Suprapubic skin (tissue), 4 donors: ENCODE measurements at places on chromosomes 6 and 20. TPM values are rescaled to one million over a fixed set of nuclear protein-coding genes. Genes with fewer than 3 reads are reported as not detected.

DNA sequence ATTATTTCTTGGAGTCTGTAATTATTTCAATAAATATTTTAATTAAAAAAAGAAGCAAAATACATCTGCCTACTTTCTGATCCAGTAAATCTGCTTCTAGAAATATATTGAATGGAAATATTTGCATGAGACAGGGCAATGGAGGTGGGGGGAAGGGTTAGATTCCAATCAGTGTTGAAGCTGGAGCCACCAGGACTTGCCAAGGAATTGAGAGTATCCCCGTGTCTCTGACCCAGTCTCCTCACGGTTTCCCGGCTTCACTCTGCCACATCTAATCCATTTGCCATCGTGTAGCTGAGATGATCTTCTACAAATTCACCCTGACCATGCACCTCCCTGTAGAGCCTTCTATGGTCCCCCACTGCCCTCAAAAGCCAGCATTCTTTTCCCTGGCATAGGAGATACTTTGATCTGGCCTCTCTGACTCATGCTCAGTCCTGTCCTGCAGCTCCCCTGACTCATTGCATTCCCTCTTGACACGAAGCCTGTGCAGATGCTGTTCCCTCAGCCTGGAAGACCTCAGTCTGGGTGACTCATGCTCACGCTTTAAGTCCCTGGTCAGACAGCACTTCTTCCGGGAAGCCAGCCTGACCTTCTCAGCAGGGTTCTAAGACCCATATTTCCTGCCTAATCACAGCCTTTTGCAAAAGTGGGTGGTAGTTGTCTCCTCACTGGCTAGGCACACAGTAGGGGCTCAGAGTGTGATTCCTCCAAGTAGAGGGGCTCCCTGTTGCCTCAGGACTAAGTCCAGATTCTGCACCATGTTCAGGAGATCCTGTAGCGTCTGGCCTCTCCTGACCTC lies 23.0 kb upstream of the FKBP1A start:
- DNase-seq = no peak

DNA sequence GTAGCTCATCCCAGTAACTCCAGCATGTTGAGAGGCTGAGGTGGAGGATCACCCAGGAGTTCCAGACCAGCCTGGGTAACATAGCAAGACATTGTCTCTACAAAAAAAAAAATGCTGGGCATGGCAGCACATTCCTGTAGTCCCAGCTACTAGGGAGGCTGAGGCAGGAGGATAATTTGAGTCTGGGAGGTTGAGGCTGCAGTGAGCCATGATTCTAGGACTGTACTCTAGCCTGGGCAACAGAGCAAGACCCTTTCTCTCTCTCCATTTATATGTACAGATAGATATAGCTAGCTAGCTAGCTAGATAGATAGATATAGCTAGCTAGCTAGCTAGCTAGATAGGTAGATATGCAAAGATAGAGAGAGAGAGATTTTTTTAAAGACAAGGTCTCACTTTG lies 20.4 kb downstream of the ILRUN start:
- no peak for DNase-seq

DNA sequence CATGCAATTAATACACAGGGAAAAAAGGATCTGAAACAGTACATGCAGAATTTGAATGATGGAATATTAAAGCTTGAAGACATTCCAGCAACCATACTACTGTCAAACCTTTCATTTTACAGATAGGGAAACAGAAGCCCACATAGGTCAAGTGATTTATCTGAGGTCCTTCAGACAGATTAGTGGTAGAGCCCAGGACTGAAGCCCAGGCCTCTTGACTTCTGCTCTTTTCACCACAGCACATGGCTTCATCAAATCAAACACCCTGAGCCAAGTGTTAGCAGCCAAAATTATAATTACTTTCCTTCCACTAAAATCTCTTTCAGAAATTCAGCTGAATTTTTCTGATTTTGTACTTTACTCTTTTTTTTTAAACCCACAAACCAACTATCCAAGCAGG lies 435.6 kb upstream of the RUNX2 start:
- no peak for DNase-seq

- DNase-seq = no peak
Measured at GRCh38 chr6:168417191-168417590, 23.8 kb upstream of the SMOC2 start.

DNA sequence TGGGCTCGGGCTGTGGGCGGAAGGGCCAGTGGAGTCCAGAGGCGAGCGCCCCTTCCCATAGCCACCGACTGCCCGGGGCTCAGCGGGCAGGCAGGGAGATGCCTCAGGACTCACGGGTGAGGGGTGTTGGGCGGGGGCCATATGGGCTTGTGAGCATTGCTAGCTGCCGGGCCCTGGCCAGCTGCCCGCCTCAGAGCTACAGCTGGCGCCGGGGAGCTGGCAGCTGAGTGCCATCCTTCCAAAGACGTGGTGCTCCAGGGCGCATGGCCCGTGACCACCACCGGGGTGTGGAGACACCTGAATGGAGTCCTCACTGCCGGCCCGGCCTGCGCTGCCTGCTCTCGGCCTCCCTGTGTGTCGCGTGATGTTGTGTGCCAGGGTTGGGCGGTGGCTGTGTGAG lies 10.6 kb upstream of the RBBP8NL start:
- no peak for DNase-seq

DNA sequence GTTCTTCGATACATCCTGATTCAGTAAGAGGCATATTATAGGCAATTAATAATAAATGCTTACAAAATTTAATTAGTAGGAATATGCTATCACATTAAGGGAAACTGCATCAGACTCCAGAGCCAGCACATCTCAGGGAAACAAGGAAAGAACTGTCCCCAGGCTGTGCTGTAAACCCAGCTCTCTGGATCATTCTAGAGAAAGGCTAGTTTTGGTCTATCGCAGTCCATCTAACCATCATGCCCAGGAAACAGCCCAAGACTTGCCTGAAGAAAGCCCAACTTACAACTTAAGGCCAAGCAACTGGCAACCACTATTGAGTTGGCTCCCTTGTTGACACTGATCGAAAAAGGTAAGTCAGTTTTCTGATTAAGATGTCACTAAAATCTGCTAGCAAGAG lies 11.3 kb downstream of the MAP3K5 start:
- no peak for DNase-seq

DNA sequence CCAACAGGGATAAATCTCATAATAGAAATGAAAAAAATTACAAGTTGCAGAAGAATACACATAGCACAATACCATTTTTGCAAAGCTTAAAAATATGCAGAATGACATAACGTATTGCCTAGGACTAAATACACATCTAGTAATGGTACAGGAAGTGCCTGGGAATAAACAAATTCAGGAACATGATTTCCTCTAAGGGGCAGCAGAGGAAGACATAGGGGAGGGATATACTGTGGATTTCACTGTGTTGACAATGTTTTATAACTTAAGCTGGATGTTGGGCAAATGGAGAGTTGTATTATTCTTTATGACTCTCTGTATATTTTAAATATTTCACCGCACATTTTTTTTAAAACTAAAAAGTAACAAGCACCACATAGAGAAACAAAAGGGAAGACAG lies 5.6 kb upstream of the GLO1 start:
- no peak for DNase-seq

GRCh38 chr6:117961301-117961700 lies 54.2 kb downstream of the SLC35F1 start:
- DNase-seq = no peak

- no peak for DNase-seq
Measured at GRCh38 chr6:16228709-16229665, 9.4 kb upstream of the GMPR start.

- DNase-seq = no peak
Measured at GRCh38 chr6:113662688-113663333, 194.3 kb upstream of the MARCKS start.

DNA sequence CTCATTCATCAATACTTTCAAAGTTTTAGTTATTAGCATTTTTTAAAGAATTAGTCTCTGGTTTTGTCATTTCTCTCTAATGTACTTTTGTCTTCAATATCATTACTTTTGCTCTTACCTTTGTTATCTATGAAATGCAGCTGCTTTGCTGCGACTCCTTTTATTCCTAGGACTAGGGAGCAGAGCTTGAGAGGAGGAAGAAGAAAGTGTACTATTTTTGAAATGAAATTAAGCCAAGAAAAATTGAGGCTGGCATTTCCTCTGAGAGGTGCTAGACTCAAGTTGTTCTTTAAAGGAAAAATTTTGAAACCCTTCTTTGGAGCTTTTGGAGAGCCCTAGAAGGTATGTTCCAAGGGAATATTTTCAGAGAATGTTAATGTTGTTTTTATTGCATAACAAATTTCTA lies 48.3 kb upstream of the MRAP2 start:
- DNase-seq = no peak

DNA sequence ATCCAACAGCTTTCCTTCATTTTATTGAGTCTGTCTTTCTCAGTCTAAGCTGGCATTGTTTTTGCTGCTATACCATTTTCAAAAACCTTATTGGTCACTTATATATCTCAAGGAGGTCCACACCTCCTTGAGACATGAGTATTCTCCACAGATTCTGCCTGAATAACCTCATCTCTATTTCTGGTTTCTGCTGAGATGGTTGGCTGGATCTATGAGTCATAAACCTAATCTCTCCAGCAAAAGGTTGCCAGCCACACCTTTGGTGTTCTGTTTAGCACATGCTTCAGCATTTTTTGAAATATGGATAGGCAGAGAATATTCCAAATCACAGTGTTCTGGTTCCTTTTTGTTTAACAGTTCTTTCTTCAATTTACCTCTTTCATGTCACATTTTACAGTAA lies 40.8 kb upstream of the TMEM244 start:
- no peak for DNase-seq

DNA sequence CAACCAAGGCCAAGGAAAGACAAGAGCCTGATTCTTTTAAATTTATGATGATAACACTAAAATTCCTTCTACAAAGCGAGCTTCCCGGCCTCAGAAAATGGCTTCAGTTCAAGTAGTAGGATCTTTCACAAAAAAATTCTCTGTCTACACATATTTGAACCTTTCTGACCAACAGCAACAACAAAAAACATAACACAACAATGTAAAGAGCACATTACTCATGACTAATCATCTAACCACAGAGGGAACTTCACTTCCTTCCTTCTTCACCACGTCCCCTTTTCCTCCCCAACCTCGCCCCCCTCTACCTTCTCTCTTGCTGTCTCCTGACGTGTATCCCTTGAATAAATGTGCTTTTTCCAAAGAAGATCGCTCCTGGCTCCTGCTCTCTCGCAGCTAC lies 228.2 kb downstream of the MYLK4 start:
- no peak for DNase-seq

DNA sequence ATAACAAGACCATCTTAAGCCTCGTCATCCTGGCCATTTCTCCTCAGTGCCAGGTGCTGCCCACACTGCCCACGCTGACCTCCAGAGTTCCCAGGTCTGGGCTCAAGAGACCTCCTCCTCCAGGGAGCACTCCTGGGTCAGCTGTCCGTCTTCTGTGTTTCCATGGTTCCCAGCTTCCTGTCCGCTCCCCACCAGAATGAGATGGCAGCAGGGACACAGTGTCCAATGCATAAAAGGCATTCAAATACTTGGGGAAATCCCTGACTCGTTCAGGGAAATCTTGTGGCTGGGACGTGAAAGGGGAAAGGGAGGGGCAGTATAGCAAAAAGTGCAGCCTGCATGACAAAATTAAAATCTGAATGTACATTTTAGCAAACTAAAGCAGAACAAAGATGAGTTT lies 54.3 kb downstream of the SLC23A2 start:
- DNase-seq = no peak

GRCh38 chr6:6716998-6717763 lies 128.7 kb downstream of the LY86 start:
- no peak for DNase-seq

DNA sequence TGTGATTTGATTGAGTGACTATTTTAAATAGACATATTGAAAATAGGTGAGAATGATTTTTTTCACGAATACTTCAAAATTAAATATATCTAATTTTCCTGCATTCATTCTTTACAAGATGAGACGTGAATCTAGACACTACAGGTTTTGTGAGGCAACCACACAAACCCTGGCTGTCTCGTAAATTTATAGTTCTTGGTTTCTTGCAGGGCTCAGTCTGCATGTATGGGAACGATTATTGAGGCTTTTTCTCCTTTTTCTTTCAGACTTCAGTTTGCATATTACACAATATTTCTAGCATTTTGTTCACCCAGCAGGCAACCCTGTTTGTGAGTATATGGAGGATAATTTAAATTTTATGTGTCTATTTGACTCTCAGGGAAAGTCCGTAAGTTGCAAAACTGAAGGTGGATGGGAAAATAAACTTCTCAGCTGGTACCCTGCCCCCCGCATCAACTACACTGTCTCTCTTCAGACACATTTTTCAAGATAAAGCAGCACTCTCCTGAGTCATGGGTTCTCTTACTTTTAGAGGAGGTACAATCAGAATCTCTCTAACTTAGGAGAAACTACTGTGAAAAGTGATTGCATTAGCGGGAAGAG lies 1349.3 kb downstream of the GRIK2 start:
- no peak for DNase-seq

DNA sequence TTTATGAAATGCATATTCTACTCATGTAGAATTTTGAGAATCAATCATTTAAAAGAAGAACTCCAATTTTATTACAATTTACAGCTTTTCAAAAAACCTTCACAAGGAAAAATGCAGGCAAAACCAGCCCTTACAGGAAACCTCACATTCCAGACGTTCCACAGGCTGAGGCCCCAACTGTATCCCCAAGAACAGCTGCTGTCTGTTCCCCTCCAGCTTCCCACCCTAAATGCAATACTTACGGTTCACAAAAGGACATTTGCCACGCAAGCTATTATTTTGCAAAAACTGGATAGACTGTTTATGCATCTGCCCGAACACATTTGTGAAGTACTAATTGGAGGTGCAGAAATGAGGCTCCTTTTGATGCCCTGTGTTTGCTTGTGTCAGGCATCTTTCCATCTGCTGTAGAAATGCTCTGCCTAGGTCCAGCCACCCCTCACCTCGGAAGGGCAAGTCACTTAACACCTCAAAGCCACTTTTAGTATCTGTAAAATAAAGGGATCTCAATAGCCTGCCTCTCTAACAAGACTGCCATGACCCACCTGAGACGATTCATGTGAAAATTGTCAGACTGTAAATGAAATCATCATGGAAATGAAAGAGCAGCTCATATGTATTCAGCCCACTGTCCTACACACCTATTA lies 26.5 kb downstream of the PDE10A start:
- DNase-seq = no peak

DNA sequence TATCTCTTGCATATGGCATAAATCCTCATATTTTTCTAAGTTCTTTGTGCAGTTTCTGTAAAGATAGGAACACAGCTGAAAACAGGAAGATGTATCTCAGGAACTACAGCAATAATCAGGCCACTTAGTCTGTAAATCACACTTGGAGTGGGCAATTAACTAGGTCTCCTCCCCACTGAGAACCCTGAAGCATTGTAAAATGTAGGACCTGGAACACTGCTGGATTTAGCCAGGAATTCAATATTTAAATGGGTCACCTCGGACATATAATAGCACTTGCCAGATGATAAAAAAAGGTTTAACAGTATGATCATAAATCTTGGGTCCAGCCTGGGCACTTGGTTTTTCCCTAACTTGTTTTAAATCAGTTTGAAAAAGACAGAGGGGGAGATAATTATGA lies 155.0 kb downstream of the GRM1 start:
- no peak for DNase-seq

PBOV1 gene
- total RNA-seq = not detected

PGC gene
- not detected for total RNA-seq

ATP6V1G2 gene
- 0.64 TPM for total RNA-seq

GINS1 gene
- 2.5 TPM for total RNA-seq
